SK-N-MC (cell line): ENCODE measurements at places on chromosomes 4 and X.

GRCh38 chr4:79211490-79211889 lies 114.4 kb downstream of the NAA11 start:
- no peak for DNase-seq

DNA sequence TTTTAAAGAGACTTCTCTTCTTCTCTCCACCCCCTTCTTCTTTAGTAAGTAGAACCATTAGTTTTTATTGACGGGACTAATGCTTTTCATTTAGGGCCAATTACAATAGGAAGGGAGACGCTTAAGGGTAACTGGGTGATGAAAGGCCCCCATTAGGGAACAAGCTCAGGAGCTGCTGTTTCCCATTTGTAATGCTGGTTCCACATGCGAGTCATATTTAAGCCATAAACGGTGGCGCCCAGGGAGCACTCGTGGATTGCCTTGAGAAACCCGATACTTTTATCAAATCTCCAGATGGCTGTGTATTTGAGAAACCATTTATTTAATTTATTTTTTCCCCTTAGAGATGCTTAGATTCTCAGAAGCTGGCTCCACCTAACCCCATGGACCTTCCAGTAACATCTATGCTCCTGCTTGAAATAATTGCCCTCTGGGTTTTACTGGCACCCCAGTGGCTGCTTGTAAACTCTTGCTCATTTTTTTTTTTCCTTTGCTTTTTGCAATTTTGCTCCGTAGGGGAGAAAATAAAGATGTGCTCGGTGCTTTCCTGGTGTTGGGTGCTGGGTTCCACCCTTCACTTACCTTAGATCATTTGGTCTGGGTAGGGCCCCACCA lies 124.2 kb upstream of the MSX1 start:
- peak; percentile 86 for DNase-seq

GRCh38 chrX:981791-982626 lies 230.4 kb downstream of the CRLF2 start:
- no peak for DNase-seq

DNA sequence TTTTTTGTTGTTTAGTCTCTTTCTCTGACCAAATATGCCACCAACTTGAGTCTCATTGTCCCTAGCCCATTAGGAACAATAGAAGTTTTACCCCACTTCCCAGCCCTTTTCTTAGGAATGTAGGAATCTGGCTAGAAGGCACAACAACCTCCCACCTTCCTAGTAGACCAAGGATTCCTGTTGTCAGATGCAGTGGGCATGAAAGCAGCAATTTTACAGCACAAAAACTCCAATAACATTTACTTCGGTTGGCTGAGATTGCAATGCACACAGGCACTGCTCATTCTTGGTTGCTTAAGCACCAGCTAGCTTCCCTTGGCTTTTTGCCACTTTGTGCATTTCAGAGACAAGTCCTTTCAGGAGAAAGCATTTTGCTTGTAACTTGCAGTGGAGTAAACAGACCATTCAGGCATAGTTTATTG lies 312.8 kb downstream of the TENM3 start:
- DNase-seq, result no peak

- no peak for DNase-seq
Measured at GRCh38 chr4:1813915-1814314, 20.8 kb downstream of the FGFR3 start.

- no peak for DNase-seq
Measured at GRCh38 chr4:186104114-186104889, at the start of gene FAM149A. FAM149A (plus strand) TSS chr4:186104704.

GRCh38 chr4:169283114-169283509 lies 12.4 kb upstream of the SH3RF1 start:
- no peak for DNase-seq

DNA sequence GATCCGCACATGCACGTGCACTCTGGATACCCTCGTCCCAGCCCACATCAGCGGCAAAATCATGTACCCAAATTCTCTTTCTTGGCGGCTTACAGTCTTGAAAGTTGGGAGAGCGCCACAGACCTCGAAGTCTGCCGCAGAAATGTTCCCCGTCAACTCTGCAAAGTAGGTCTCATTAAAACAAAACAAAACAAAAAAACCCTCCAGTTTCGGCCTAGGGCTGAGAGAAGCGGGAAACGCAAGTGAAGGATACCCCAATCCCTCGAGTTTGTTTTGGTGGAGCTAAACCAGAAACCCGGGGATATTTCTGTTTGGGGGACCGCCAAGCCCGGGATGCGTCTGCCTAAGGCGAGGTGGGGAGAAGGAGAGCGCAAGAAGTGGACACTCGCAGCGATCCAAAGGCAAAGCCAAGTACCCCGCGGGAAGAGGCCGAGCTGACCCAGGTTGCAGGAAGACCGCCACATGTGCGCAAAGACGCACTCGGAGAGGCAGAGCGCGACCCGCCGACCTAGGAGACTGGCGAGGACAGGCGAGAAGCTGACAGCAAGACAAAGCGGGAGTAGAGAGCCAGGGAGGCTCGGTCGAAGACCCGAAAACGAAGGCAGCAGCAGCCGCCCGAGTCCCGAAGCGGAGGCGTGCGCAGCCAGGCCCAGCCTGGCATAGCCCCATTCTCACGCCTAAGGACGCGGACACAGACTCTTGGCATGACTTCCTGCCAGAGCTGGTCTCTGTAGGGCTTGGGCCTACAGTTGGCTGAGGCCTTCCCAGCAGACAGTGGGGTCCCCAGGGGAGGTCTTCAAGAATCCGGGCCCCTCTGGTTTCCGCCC lies 49.6 kb upstream of the BCOR start:
- DNase-seq, result no peak

DNA sequence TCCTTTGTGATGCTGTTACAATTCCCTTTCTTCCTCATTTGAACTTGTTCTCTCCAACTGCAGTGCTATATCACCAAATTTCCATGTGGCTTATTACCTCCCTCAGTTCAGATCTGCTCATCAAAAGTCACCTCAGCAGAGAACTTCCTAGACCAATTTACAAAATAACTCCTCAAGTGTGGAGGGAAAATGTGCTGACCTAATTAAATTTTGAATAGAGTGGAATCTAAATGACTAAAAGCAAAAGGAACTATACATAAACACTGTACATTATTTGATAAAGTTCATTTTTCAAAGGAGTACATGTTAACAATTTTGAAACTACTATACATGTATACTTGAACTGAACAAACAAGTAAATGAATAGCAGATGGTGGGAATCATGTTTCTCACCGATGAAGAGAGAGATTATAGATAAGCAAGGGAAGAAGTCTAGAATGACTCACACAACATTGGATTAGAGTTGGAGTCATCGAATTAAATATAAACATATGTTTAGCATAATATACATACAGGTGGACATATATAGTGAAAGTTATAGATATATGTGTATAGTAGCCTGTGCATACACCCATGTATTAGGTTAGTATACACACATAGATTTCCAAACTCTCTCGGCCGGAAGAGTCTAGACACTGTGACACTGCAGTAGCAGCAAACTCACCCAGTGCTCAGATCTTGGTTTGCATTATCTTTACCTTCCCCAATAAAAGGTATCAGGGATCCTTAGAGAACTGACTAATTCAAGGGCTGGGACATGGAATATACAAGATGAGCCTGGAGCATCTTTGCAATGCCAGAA lies 318.7 kb downstream of the PCDH18 start:
- DNase-seq, result peak; percentile 12

DNA sequence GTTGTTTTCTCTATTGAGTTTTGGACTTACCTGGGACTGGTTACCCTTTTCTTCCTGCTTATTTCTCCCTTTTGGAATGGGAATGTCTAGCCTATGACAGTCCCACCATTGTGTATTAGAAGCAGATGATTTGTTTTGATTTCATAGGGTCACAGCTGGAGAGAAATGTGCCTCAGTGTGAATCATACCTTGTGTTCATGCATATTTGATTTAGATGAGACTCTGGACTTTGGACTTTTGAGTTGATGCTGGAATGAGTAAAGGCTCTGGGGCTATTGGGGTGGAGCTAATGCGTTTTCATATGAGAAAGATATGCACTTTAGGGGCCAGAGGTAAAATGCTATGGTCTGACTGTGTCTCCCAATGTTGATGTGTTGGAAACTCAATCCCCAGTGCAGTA lies 30.5 kb upstream of the TEX13C start:
- peak; percentile 3 for DNase-seq

DNA sequence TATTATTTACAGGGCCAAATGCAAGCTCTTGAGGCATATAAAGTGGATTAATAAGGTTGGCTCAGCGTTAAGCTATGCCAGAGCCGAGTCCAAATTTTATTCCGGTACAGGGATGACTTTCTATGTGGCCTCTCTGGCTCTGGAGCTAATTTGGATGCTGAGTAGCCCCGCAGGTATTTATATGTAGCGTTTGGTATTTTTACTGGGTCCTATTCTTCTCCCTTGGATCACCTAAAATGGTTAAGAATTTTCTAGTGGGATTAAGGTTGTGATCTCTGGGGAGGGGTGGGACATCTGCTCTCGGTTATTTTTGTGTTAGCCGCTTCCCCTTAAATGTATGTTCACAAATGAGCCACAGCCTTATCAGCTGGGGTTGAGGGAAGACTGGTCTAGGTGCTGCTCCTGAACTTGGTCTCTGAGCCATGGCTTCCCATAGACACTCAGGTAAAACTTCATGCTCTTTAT lies 49.4 kb downstream of the FHL1 start:
- no peak for DNase-seq

DNA sequence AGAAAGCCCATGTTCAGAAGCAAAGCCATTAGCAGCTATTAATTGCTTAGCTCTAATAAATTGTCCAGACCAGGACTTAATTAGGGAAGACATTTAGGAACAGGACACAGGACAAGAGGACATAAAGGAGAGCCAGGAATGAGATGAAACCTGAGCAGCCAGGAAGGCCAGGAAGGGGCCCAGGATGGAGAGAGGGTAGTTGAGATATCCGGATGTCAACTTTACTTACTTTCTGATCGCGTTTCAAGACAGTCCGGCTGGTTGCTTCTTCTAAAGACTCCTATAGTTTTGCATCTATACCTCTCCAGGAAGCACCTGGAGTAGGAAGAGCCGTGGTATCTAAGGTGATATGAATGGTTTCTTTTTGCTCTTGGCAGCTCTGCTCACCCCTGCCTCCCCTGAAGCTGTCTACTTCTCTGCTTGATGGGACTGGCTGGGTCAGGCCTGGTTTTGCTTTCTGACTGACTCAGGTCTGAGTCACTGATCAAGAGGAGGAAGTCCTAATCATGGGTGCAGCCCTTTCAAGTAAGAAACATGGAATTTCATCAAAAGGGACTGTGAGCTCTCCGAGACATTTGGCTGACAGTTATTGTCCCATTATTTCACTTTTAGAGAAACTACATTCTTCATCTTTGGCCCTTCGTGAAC lies 733.3 kb downstream of the RPA4 start:
- DNase-seq, result no peak

GRCh38 chr4:86972997-86973396 lies 38.2 kb downstream of the AFF1 start:
- no peak for DNase-seq

- DNase-seq, result peak; percentile 12
Measured at GRCh38 chr4:173121076-173121561, 47.5 kb upstream of the GALNT7 start.

DNA sequence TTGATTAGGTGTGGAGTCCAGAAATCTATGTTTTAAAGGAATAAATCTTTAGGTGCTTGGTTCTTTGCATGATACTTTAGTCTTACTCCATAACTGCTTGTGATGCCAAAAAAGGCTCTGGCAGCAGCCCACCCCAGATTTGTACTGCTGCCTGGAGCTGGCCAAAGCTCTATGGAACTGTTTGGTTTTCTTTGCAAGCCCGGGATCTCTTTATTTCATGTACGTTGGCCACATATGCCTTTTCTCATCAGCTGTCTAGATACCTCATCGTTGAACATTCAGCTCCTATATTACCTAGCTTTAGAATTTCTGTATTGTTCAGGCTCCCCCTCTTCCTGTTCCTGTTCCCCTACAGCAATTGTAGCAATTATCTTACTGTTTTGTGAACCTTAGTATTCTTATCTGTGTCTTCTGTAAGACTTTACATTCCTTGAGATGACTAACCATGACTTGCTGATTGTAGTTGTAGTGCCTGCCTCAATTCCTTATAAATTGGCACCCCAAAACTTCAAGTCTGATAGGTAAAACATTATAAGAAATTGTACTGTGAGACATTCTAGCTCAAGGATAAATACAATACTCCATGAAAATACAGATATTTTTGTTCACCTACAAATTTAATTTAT lies 199.4 kb upstream of the GPRIN3 start:
- DNase-seq, result no peak

GRCh38 chr4:152862608-152863007 lies 73.5 kb upstream of the FHDC1 start:
- no peak for DNase-seq

- no peak for DNase-seq
Measured at GRCh38 chrX:25004040-25004439, 11.7 kb downstream of the ARX start.

GRCh38 chrX:142186103-142186502 lies 19.0 kb downstream of the MAGEC2 start:
- no peak for DNase-seq

DNA sequence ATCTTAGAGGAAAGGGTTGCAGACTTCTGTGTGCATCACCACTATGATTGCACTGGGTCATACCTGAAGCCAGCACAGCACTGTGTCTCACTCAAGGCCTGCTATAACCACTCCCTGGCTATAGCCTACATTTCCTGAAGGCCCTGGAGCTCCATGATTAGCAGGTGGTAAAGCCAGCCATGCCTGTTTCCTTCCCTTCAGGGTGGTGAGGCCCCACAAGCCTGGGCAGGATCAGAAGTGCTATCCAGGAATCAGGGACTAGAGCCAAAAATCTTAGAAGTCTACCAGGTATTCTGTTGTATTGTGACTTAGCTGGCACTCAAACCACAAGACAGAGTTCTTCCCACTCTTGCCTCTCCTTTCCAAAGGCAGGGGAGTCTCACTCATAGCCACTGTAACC lies 734.6 kb downstream of the GLUD2 start:
- no peak for DNase-seq

DNA sequence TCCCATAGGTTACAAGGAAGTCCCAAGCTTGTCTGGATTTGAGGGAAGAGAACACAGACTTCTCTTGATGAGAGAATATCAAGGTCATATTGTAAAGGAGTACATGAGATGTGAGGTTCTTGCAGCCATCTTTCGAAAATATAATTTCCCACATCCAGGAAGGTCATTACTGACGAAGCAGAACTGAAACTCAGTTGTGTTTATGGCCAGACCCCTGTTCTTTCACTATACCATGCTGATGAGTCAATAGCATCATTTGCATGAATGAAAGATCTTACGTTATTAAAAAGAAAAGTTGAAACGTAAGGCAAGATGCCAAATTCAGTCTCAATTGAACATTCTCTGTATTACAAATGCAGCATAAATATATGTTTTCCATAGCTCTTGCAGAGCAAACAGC lies 14.2 kb upstream of the CCDC149 start:
- DNase-seq, result no peak
